ENCODE measurements at places on chromosomes 1 and 21.

GRCh38 chr1:75475696-75476095 is 135.2 kb downstream of the SLC44A5 start:
- DNase-seq = no peak

DNA sequence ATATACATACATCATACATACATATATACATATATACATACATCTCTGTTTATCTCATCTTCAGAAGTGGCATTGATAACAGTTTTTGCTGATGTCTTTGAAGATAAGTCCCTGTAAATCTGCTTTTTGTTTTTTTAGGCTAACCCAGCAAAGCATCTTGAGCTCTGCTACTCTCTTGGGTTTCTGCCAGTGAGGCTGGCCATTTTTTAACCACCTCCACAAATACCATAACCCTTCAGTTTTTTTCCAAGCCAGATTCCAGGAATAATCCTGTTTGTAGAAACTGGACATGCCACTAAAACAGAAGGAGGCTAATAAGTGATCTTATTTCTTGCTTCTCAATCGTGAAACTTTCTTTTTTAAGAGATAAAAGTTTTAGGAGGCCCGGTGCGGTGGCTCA is 21.6 kb downstream of the SDHC start:
- DNase-seq = no peak

- no peak for DNase-seq
Measured at GRCh38 chr1:215612391-215612790, 45.3 kb downstream of the KCTD3 start.

- peak; percentile 47 for DNase-seq
Measured at GRCh38 chr1:186374303-186375151, 526 bp downstream of the TPR start.

DNA sequence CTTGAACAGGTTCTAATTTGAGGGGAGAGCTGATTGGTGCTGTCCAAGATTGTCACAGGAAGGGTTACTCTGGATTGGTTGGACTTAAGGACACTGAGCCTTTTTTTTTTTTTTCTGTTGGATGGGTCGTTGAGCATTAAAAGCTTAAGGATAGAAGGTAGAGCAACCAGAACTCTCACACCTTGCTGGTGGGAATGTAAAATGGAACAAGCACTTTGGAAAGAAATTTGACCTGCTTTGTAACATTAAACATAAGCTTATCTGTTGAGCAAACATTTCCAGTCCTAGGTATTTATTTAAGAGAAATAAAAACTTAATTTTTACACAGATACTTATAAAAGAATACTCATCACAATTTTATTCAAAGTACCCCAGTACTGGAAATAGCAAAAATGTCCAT is 29.8 kb upstream of the PLA2G2A start:
- no peak for DNase-seq

GRCh38 chr1:3669421-3669821 is 17.1 kb downstream of the TP73 start:
- DNase-seq = no peak
